ENCODE measurements at places on chromosomes 4 and X. TPM values are rescaled to one million over a fixed set of nuclear protein-coding genes. Genes with fewer than 3 reads are reported as not detected.

DNA sequence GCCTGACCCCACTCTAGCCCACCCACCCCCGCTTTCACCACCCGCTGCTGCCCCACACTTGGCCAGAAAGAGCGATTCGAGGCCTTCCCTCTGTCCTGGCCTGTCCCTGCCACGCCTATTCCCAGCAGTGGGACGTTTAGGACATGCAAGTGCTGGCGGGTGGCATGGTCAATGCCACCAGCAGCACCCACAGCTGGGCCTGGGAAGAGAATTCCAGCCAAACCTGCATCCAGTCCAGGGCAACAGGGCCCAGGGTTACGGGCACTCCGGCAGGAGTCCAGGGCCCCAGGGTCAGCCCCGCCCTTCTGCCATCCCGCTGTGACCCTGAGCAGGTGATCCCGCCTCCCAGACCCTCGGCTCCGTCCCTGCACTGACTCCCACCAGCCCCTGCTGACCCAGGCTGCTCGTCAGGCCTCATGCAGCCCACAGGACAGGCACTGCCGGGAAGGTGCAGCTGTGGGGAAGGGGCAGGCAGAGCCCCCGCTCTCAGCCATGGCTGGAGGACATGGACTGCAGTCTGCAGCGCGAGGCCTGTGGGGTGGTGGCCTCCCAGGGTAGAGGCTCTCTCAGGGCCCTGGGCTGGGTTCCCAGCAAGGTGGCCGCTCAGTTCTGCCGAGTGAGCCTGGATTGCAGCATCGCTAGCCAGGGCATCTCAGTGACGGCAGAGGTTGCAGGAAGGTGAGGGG lies 6.8 kb upstream of the HTRA3 start:
- H3K27me3 ChIP-seq, result no peaks in the 10 kb centered on the region
- no peak overlapping the region for H3K27ac ChIP-seq
- H3K4me1 ChIP-seq, result peaks cover 7% of the 10 kb centered on the region
- H3K4me3 ChIP-seq, result no peak overlapping the region
- no peaks in the 10 kb centered on the region for H3K36me3 ChIP-seq

DNA sequence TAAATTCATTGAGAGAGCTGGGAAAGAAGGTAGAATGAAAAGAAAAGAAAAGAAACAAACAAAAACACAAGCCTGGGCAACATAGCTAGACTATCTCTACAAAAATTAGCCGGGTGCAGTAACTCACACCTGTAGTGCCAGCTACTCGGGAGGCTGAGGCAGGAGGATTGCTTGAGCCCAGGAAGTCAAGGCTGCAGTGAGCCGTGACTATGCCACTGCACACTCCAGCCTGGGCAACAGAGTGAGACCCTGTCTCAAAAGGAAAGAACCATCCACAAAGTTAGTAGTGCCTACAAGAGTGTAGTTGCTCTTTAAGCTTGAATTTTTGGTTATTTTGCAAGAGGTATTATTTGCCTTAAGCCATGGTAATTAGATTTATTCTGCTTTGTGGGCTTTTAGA lies 157.7 kb downstream of the CBR4 start:
- no peak overlapping the region for H3K4me3 ChIP-seq
- H3K36me3 ChIP-seq, result no peaks in the 10 kb centered on the region
- peaks cover 36% of the 10 kb centered on the region for H3K4me1 ChIP-seq
- H3K27ac ChIP-seq, result no peak overlapping the region

DNA sequence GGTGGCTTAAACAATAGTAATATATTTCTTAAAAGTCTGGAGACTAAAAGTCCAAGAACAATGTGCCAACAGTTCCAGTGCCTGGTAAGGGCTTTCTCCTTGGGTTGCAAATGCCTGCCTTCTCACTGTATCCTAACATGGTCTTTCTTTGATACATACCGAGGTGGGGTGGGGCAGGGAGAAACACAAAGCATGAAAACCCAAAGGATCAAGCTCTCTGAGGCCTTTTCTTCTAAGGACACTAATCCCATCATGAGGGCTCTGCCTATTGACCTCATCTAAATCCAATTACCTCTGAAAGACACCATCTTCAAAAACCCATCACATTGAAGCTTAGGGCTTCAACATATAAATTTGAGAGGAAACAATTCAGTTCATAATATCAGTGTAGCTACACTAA lies 311.3 kb downstream of the GRID2 start:
- H3K27me3 ChIP-seq, result no peaks in the 10 kb centered on the region
- DNase-seq, result no peak
- no peak overlapping the region for H3K4me3 ChIP-seq

GRCh38 chrX:71545364-71545763 lies 12.5 kb downstream of the OGT start:
- H3K36me3 ChIP-seq, result peaks cover 46% of the 10 kb centered on the region
- no peak overlapping the region for H3K27ac ChIP-seq
- H3K4me3 ChIP-seq, result no peak overlapping the region
- no peak for DNase-seq
- no peaks in the 10 kb centered on the region for H3K27me3 ChIP-seq

DNA sequence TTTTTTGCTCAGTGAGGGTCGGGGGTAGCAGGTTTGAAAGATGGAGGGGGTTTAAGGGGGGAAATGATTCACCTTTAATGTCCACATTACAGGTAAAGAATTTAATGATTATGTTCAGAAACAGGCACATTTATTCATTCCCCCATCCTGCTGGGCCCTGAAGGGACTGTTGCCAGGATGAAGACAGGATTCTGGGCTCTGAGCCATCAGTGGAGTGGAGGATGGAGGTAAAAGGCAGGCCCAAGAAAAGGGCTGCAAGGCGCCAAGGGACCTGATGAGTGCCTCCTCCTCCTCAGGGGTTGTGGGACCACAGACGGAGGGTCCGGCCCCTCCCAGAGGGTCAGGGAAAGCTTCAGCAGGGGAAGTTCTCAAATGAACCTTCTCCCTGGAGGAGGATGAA lies 40.4 kb upstream of the PROM1 start:
- no peaks in the 10 kb centered on the region for H3K36me3 ChIP-seq
- DNase-seq, result no peak
- H3K4me1 ChIP-seq, result peaks cover 3% of the 10 kb centered on the region

GRCh38 chrX:63755892-63756291 lies 29.1 kb downstream of the ARHGEF9 start:
- no peaks in the 10 kb centered on the region for H3K36me3 ChIP-seq
- DNase-seq, result no peak
- H3K4me3 ChIP-seq, result no peak overlapping the region
- H3K27ac ChIP-seq, result no peak overlapping the region
- H3K4me1 ChIP-seq, result no peaks in the 10 kb centered on the region

DNA sequence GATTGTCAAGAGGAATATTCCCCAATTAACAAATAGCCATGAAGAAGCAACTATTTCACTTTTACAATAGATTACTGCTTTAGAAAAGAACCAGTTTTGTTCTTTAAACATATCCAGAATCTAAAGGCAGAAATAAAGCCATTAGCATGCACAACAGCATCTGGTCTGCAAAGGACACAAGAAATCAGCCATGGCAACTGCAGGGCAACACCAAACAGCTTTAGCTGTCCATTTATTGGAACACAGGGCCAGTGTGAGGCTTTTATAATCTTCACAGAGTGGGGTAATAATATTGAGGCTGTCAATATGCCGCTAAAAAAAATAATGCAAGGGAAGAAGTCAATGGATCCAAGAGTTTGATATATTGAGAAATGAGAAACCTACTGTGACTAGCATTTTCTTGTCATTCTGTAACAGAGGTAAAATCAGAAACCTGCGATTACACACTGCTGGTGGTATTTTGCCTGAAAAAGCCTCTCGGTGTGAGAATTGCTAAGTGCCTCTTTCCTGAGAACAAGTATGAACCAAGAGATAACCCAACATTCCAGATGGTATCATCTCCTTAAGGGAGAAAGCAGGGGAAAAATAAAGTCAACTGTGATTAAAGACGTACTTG lies 2.7 kb upstream of the BANK1 start:
- H3K4me1 ChIP-seq, result no peaks in the 10 kb centered on the region
- no peak for DNase-seq
- H3K27me3 ChIP-seq, result no peaks in the 10 kb centered on the region
- H3K4me3 ChIP-seq, result no peak overlapping the region
- no peak overlapping the region for H3K27ac ChIP-seq

DNA sequence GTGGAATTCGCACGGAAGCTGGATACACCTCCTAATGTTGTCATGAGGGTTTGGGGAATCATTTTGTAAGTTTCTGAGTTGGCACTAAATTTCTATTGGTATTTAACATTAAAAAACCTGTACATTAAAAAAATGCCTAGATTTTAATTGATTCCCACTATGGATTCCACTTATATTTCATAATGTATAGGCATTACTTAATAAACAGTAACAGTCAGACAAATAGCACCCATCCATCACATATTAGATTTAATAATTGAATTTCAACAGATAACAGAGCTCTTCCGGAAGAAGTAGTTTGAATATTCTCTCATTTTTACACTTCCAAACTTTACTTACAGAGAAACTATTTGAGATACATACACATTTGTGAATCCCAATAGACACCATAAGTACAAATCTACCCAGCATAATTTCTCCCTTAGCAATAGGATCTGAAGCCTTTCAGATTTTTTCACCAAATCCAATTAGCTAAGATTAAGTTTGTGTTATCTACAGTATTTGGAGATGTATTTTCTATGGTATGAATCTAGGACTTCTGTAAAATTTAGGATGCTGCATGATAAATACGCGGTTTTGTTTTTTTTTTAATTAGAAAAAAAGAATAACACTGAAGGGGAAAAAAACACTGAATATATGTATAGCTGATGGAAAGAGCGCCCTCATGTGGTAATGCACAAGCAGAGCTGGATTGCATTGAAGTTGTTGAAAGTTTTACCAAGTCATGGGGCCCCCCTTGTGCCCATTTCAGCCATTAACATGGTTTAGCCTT lies 12.2 kb upstream of the ODAM start:
- no peaks in the 10 kb centered on the region for H3K36me3 ChIP-seq
- no peak overlapping the region for H3K27ac ChIP-seq
- H3K4me1 ChIP-seq, result no peaks in the 10 kb centered on the region
- H3K27me3 ChIP-seq, result no peaks in the 10 kb centered on the region

- no peaks in the 10 kb centered on the region for H3K27me3 ChIP-seq
- H3K36me3 ChIP-seq, result no peaks in the 10 kb centered on the region
- H3K4me3 ChIP-seq, result no peak overlapping the region
- no peaks in the 10 kb centered on the region for H3K4me1 ChIP-seq
Observed at GRCh38 chrX:54825716-54826438, 18.3 kb downstream of the MAGED2 start.

- H3K4me3 ChIP-seq, result no peak overlapping the region
- H3K4me1 ChIP-seq, result no peaks in the 10 kb centered on the region
- H3K27ac ChIP-seq, result no peak overlapping the region
- no peaks in the 10 kb centered on the region for H3K36me3 ChIP-seq
- no peak for DNase-seq
Observed at GRCh38 chr4:180866933-180867643, 1376.1 kb upstream of the TENM3 start.

DNA sequence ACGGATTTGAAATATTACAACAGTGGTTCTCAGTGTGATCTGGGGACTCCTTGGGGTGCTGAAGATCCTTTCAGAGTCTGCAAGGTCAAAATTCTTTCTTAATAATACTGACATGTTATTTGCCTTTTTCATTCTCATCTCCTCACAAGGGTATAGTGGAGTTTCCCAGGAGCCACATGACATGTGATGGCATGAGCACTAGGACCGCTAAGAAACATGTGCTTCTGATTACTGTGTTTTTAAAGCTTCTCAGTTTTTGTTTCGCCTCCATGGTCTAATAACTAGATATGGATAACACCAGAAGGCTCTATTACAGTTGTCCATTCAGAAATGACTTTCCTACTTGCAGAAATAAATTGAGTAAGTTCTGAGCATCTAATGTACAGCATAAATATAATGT lies 156.1 kb downstream of the RAB28 start:
- H3K27ac ChIP-seq, result no peak overlapping the region
- no peaks in the 10 kb centered on the region for H3K36me3 ChIP-seq
- DNase-seq, result no peak
- H3K4me1 ChIP-seq, result peaks cover 3% of the 10 kb centered on the region

- H3K36me3 ChIP-seq, result no peaks in the 10 kb centered on the region
- no peaks in the 10 kb centered on the region for H3K27me3 ChIP-seq
- no peak overlapping the region for H3K27ac ChIP-seq
- H3K4me1 ChIP-seq, result no peaks in the 10 kb centered on the region
Observed at GRCh38 chrX:130196466-130196865, 24.7 kb downstream of the RAB33A start.

DNA sequence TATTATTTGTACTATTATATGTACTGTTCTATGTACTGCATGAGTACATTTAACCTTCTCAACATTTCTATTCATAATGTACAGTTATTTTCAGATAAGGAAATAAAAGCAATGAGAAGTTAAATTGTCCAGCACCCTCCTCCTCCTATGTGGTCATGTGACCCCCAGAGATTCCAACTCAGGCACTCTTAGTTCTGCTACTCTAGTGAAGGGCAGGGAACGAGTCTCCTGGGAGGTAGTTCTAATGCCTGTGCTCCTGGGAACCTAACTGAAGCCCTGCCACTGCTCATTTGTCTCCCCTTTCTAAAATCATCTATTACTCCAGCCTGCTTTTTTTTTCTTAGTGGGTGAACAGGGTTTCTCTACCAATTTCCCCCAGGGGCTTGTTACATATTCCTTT lies 105.9 kb upstream of the GPRIN3 start:
- H3K36me3 ChIP-seq, result no peaks in the 10 kb centered on the region
- DNase-seq, result no peak
- no peak overlapping the region for H3K27ac ChIP-seq
- H3K4me1 ChIP-seq, result no peaks in the 10 kb centered on the region
- H3K4me3 ChIP-seq, result no peak overlapping the region

GRCh38 chrX:48957477-48957826 lies at the start of gene OTUD5:
Gene OTUD5 (minus strand): TSS chrX:48957607. CDS start chrX:48957570, 37 bp downstream.
- peak; percentile 85 for DNase-seq
- no peaks in the 10 kb centered on the region for H3K27me3 ChIP-seq
- H3K4me1 ChIP-seq, result no peaks in the 10 kb centered on the region
- H3K36me3 ChIP-seq, result peaks cover 6% of the 10 kb centered on the region
- H3K4me3 ChIP-seq, result peak within 1 kb of the TSS; percentile 75

DNA sequence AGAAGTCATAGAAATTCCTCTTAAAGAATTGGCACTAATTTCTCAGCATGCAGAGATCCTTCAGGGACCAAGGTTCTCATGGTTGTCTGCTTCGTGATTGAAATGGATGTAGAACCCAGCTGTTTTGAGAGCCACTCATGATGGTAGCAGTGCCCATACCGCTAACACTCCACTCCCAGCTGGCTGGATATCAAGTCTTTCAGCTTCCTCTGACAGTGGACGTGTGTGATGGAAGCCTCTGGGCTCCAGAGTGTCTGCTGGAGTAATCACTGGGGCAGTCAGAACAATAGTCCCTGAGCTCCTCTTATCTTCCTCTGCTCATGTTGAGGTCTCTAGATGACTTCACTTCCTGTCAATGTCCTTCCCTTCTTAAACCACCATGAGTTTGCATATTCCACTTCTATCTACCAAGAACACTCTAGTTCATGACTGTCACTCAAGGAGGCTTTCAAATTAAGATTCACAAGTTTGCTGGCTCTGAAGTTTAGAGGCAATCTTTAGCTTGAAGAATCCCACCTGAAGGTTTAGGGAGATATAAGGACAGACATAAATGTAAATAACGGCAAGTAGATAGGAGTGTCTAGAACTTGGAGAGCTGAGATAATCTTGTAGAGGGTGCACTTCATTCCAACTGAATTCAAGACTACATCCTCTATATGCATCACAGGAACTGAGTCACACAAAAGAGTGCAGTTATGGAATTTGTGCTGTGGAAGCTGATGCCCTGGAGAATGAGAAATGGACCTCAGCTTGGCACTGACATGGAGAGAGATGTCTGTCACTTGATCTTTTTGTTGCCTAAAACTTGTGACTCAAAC lies 64.5 kb upstream of the WDR1 start:
- no peak overlapping the region for H3K4me3 ChIP-seq
- no peaks in the 10 kb centered on the region for H3K36me3 ChIP-seq
- H3K27ac ChIP-seq, result no peak overlapping the region
- no peaks in the 10 kb centered on the region for H3K4me1 ChIP-seq
- H3K27me3 ChIP-seq, result no peaks in the 10 kb centered on the region

SLC38A5 gene
- 112 TPM for total RNA-seq

RHOXF2B gene
- total RNA-seq, result not detected

XPNPEP2 gene
- not detected for total RNA-seq

TSC22D3 gene
- 10.6 TPM for total RNA-seq

EDA2R gene
- total RNA-seq, result 0.09 TPM

CSN1S1 gene
- total RNA-seq, result not detected
